ENCODE measurements at places on chromosomes 3 and 15.

- no peak for DNase-seq
Measured at GRCh38 chr3:61577760-61578159, 16.4 kb downstream of the PTPRG start.

DNA sequence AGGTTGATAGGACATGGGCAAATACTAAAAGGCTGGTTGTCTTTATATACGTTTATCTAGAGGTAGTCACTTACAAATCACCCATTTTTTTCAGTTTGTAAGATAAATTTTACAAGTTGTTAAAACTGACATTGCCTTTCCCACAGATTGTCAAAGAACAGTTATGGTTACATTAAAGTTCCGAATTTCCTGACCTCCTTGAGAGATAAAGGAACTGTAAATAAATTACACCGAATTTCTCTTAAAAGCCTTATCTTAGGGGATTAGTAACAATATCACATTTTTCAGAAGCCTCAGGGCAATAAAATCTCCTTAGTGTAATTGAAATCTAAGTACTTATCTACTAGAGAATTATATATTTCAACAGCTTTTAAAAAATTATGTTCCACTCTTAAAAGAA, 49.5 kb downstream of the ZPLD1 start:
- no peak for DNase-seq

DNA sequence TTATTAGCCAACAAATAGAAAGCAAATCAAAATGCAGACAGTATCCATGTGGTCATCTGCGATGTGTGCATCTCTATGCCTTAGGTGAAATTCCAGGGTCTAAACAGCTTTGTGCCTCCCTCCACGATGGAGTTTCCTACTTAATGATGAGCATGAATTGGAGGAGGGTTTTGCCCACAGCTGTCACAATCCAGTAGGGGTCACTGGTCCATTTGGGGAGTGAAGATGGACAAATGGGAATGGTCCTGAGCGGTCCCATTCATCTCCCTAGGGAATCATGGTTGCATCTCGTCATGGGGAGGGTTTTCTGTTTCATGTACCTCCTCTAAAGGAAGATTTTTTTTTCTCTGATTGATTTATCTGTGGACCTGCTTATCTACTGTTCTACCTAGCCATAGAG, 358.0 kb downstream of the PTPRG start:
- DNase-seq: no peak

DNA sequence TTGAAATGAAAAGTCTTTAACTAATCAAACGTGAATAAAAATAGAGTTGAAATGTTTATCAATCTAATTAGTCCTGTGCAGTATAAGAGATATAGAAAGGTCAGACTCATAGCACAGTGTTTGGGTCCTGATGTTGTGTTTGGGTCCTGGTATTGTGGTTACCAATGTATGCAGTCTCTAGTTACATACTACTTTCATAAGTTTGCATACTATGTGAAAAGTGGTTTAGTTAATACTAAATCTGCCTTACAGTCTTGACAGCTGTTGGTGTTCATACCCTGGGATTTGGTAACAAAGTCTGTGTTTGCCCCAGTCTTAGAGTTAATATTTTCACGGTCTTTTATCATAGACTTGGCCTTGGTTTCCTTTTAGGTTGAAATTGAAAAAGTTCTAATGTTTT, 41.7 kb downstream of the KIF15 start:
- DNase-seq: no peak

- no peak for DNase-seq
Measured at GRCh38 chr15:47035475-47036406, 681.6 kb upstream of the SEMA6D start.
